ENCODE measurements at places on chromosomes 4 and X. TPM values are rescaled to one million over a fixed set of nuclear protein-coding genes. Genes with fewer than 3 reads are reported as not detected.

FABP2 gene
- total RNA-seq = not detected

DNA sequence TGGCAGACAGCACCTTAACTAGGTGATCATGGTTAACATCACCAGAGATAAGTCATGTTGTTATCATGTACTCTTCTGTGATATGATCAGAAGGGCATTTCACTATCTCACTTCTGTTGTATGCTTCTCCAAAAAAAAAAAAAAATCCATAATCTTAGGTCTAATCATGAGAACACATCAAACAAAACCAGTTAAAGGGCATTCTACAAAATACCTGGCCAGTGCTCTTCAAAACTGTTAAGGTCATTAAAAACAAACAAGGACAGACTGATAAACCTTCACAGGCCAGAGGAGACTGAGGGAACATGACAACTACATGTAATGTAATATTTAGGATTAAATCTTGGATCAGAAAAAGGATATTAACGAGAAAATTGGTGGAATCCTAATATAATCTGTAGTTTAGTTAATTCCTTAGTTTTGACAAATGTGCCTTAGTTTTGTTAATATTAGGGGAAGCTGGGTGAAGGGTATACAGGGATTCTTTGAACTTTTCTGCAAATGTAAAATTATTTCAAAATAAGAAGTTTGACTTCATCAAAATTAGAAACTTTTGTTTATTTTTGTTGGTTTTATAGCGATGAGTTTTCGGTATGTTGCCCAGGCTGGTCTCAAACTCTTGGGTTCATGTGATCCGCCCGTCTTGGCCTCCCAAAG is 18.0 kb downstream of the RBM10 start:
- DNase-seq = no peak

FOXR2 gene
- total RNA-seq = not detected

ARHGEF9 gene
- total RNA-seq = 37.5 TPM

DNA sequence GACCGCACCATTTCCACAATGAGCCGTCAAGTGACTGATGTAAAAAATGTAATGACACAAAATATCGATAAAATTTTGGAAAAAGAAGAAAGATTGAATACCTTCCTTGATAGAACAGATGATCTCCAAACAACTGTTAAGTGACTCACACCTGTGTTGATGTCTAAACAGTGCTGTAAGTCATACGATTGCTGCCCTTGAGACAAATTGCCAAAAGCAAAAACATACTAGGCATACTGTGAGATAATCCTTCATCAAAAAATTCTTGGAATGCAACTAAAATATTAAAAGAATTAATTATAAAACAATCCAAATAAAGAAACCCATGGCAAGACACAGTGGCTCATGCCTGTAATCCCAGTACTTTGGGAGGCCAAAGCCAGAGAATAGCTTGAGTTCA is 53.4 kb downstream of the HNRNPD start:
- DNase-seq = no peak

DNA sequence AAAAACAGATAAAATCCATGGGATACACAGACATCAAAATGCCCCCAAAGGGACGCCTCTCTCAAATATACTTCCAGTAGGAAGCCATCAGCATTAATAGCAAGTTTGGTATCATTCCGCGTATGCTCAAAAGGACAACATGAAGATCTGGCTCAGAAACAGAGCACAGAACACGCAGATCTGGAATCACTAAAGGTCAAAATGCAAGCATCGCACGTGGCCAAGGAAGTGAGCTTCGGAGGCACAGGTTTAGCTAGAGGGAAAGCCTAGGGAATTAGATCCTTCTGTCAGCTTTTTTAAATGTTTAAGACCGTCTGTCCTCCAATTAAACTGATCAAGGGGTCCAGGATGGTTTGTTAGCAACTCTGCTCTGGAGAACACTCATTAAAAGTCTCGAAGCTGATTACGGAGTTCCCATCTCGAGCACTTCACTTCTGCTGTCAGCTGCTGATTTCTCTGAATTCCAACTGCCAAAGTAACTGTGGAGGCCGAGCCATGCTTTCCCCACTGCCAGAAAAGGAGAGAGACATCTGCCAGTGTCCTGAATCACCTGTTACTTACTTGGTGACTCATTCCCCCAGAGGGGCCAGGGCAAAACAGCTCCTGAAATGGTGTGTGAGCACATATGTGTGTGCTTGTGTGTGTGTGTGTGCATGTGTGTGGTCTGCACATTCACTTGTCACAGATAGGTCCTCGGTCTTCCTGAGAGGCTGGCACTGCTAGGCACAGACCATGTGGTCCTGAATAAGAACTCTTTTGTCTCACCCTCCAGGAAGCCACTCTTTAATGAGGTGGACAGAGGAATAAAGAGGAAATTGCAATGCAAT is 177.7 kb upstream of the PPARGC1A start:
- peak; percentile 30 for DNase-seq

DNA sequence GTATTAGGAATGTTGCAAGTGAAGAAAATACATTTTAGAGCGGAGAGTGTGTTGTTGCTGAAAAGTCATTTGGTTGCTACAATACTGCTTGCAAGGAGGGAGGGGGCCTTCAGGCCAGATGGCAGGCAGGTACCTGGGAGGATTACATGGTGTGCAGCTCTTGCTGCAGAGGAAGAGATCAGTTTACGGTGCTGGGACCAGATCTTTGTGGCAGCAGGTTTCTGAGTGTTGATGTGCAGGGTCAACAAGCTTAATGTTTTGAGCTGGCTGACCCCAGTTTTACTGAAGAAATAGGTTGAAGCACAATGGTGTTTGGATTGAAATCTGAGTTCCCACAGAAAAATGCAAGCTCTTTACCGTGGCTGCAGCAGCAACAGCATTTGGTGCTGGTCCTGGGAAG is 96.4 kb upstream of the DDIT4L start:
- DNase-seq = no peak

DNA sequence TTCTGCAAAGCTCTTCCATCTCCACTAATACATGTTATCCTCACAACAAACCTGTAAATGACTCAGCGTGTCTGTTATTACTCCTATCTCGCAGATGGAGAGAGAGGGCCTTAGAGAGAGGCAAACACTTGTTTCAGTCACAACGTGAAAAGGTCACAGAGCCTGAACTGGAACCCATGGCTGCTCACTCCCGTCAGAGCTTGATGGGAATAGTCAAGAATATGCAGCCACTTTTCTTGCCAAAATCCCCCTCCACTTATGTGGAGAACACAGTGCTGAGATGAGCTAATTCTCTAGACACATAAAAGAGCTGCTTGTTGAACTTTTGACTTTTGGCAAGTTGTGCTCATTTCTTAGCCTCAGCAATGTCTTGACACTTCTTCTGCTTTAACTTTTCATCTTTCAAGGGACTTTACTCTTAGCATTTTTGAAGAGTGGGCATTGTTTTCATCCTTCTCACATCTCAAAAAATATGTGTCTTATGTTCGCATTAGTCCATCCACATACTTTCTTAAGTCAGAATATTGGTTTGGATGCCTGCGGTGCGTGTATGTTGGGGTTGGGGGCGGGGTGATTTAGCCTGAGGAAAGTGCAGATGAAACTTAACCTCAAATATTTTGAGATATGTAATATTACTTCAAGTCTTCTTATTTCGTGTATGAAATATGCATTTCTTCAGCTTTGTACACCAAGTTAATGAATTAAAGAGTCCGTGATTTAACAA is 69.2 kb downstream of the SYNPO2 start:
- no peak for DNase-seq

GRCh38 chr4:73822389-73822788 is 14.1 kb upstream of the CXCL6 start:
- no peak for DNase-seq

TDO2 gene
- not detected for total RNA-seq

ARSD gene
- 4.6 TPM for total RNA-seq

GRCh38 chrX:16559206-16559619 is 90.7 kb upstream of the S100G start:
- no peak for DNase-seq

DNA sequence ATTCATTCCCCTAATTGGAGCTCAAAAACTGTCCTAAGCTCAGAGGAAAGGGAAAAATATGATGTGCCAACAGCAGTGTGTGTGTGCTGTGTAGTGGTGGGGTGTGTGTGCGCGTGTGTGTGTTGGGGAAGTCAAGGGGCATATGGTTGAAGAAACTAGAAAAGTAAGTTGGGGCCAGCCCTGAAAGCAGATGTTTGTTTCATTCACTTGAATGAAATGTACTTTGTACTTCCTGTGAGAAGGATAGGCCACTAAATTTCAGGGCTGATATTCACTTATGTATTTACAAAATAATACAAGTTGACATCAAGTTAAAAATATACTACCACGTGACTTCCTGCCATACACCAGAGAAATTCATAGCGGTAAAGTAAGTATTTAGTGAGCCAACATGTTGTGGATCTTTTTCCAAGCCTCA is 151.3 kb upstream of the JADE1 start:
- no peak for DNase-seq

GRCh38 chr4:148735432-148736155 is 293.4 kb upstream of the NR3C2 start:
- no peak for DNase-seq

DNA sequence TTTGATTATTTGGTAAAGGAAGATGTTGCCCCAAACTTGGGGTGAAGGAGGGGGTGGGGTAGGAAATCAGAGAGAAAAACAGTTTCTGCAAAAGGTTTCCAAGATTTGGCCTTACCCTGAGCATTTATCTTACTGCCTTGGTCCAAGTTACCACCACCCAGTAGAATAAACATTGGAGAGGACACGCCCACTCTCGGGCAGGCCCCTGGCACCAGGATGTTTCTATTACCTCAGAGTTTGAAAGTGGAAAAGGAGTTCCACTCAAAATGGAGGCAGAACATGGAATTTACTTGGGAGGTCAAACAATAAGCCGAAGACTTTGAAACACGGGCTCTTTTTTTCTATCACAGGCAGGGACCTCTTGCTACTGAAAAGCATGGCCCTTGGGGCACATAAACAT is 113.7 kb downstream of the CHRNA9 start:
- no peak for DNase-seq

- no peak for DNase-seq
Measured at GRCh38 chr4:25446611-25447010, 69.5 kb downstream of the ANAPC4 start.

DNA sequence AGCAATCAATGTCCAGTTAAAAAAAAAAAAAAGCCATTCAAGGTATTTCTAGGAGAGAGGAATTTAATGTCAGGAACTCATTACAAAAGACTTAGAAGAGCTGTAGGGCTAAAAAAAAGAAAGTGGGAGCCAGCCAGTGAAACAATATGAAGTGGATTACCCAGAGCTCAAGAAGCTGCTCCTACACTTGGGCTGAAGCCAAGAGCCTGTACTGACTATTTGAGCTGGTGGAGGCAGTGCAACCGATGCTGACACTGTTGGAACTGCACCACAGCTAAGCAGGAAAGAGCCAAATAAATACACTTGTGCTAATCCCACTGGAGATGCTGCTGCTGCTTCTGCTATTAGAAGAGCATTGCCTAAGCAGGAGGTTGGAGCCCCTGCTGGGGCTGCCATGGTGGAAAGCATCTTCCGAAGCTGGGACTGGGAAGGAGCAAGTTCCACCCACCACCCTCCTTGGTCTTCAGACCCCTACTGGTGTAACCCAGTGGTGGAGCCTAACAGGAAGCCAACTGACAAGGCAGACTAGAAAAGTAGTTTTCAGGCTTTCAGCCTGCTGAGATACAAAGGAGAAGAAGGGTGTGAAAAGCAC is 65.4 kb downstream of the CXXC4 start:
- DNase-seq = peak; percentile 19

DUSP9 gene
- 0.10 TPM for total RNA-seq

GRCh38 chr4:185811509-185812364 is at the start of gene SORBS2:
SORBS2 (minus strand) TSS chr4:185812194; CDS start chr4:185690571, 121,623 bp downstream.
- peak; percentile 46 for DNase-seq

FAAH2 gene
- total RNA-seq = 0.69 TPM

- DNase-seq = no peak
Measured at GRCh38 chr4:128371876-128372275, 84.3 kb upstream of the PGRMC2 start.

CCSER1 gene
- 13.3 TPM for total RNA-seq

DNA sequence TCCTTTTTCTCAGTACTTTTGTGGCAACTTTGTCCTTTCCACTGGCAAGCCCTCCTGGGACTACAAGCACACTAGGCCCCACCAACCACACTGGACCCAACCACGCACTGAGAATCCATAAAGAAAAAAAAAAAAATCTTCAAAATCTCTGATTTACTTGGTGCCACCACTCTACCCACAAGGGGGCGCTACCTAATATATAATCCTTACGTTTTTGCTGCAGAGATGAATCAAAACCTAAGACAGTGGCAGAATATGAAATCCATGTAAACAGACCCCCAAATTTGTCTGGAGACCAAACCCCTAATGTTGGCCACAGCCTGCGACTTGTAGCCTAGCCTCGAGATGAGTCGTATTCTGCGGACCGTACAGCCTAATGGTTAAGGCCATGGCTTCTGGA is 63.5 kb upstream of the ARHGAP36 start:
- no peak for DNase-seq

DNA sequence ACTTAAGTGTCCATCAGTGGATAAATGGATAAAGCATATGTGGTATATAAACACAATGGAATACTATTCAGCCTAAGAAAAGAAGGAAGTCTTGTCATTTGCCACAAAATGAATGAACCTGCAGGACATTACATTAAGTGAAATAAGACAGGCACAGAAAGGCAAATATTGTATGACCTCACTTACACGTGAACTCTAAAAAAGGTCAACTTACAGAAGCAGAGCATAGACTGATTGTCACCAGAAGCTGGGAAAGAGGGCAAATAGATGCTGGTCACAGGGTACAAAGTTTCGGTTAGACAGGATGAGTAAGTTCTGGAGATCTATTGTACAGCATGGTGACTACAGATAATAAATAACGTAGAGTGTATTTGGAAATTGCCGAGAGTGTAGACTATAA is 247.7 kb downstream of the RAB28 start:
- no peak for DNase-seq

DNA sequence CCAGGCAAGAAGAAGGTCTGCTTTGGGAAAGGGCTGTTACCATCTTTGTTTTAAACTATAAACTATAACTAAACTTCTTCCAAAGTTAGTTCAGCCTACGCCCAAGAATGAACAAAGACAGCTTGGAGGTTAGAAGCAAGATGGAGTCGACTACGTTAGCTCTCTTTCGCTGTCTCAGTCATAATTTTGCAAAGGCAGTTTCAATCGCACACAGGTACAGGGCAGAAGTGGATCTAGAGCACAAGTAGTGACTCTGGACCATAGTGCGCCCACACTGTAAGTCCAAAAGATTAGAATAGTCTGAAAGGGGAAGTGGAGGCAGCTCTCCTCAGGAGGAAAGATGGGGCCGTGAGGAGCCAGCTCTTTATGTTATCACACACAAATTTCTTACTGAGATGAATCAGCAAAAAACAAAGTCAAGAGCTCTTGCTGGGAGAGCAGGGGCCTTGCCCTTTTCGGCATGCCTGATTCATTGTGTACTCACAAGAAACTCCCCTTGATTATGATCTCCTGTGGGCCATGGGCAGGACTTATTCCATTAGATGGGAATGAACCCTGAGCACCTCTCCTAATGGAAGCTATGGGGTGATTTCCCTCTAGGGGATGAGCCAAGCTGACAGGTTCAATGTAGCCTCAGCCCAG is 58.6 kb downstream of the FUNDC1 start:
- no peak for DNase-seq

EDNRA gene
- 6.1 TPM for total RNA-seq

Measured in left ventricle myocardium superior (tissue), 1 donor.